ENCODE measurements at places on chromosomes 5 and 9. TPM values are rescaled to one million over a fixed set of nuclear protein-coding genes. Genes with fewer than 3 reads are reported as not detected.
A peak's percentile ranks its signal among the peaks of the same experiment; 100 is the strongest.

DNA sequence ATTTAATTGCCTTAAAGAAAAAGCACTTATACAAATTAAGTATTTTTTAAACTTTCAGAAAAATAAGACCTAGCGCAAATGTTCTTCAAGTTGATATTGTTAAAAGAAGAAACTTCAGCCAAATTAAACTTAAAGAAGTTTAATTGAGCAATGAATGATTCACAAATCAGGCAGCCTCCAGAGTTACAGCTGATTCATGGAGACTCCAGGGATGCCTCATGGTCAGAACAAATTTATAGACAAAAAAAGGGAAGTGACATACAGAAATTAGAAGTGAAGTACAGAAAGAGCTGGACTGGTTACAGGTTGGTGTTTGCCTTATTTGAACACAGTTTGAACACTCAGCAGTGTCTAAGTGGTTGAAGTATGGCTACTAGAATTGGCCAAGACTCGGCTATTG is 60.3 kb downstream of the CDKN2A start:
- DNase-seq, result no peak

- DNase-seq, result no peak
Observed at GRCh38 chr5:124193371-124193789, 553.1 kb downstream of the ZNF608 start.

- DNase-seq, result peak; percentile 90
Observed at GRCh38 chr5:141883184-141883891, 5.1 kb upstream of the PCDH1 start.

The LIFR gene
- 25.2 TPM for total RNA-seq

The GMCL2 gene
- 0.07 TPM for total RNA-seq

DNA sequence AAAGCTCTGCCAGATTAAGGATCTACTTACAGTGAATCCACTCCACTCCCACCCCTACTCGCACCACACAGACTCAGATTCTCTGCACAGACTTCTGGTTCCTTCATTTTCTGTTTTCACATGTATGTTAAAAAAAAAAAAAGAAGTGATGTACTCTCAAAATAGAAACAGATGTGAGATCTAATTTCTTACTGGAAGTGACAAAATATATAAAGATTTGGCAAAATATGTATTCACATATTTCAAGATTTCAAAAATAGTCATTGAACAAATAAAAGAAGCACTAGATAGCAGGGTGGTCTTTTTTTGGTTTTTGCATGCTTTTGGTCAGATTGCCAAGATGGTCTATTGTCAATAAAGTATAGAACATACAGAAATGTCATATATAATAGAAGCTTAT is 379.2 kb downstream of the TMEM167A start:
- DNase-seq, result no peak

DNA sequence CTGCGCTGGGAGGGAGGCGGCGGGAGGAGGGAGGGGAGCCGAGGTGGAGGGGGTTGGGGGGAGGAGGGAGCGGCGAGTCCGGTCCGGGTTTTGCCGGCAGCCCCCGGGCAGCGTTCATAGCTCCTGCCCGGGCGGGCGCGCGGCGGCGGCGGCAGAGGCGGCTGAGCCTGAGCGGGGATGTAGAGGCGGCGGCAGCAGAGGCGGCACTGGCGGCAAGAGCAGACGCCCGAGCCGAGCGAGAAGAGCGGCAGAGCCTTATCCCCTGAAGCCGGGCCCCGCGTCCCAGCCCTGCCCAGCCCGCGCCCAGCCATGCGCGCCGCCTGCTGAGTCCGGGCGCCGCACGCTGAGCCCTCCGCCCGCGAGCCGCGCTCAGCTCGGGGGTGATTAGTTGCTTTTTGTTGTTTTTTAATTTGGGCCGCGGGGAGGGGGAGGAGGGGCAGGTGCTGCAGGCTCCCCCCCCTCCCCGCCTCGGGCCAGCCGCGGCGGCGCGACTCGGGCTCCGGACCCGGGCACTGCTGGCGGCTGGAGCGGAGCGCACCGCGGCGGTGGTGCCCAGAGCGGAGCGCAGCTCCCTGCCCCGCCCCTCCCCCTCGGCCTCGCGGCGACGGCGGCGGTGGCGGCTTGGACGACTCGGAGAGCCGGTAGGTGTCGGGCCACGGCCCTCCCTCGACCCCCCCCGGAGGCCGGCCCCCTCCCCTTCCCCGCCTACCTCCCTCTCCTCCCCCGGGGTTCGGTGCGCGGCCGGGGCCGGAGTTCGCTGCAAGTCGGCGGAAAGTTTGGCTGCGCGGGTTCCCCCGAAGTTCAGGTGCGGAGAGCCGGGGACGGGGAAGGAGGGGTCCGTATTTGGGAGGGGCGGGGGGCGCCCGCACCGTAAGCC is at the start of gene CXXC5:
TSS of gene CXXC5 (plus strand) at position 145 of the 877 bp plus-strand sequence. CDS start 32,175 bp downstream, outside the sequence.
- DNase-seq, result peak; percentile 88

DNA sequence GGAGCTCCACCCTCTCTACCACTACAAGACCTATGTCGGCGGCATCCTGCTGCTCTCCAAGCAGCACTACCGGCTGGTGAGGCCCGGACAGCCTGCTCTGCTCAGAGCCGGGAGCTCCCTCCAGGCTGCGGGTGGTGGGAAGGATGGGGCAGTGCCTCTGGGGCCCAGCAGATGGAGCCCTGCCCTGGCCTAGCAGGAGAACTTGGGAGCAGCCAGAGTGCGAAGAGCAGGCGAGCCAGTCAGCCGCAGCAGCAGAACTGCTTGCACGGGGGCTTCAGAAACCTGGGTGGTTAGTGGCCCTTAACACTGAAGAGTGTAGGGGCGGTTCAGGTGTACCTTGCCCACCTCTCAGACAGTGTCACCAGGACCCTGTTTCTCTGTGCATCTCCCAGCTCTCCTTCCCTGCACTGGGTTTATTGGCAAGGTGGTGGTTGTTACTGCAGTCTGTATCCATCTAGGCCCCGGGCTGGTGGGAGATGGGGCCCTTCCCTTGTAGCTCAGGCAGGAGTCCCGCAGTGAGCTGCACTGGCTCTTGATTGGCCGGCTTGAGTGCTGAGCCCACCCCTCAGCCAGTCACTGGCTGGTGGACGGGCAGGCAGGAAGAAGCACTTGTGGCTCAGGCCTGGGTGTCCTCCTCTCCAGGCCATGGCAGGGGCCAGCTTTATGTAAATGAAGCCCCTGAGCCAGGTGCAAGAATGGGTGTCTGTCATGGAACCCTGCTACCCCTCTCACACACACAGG is 7.7 kb downstream of the B4GALT7 start:
- peak; percentile 93 for DNase-seq

DNA sequence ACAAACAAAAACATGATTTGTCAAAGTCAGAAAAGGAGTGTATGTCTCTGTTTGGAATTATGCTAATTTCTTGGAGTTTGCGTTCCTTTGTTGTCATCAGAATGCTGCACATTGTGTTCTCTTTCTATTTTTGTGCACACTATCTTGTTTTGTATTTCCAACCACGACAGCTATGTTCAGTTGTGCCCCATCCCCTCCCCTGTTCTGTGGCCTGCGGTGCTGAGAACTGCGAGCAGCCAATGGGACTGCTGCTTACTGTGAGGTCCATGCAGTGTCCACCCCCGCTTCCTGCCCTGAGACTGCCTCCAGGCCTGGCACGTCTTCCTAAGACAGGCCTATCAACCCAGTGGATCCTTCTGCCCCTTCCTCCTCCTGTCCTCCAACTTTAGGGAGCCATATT is 76.8 kb downstream of the PALM2AKAP2 start:
- DNase-seq, result no peak

The SPOCK1 gene
- total RNA-seq, result 10.5 TPM

The ZNF782 gene
- 6.7 TPM for total RNA-seq

Data from GM23338 (cell line).